Occipital lobe (tissue), 3 donors: ENCODE measurements at places on chromosomes 1 and 21. TPM values are rescaled to one million over a fixed set of nuclear protein-coding genes. Genes with fewer than 3 reads are reported as not detected.
A peak's percentile ranks its signal among the peaks of the same experiment; 100 is the strongest.

The TMEM200B gene
- total RNA-seq = 0.94 TPM

The EPS8L3 gene
- not detected for total RNA-seq

DNA sequence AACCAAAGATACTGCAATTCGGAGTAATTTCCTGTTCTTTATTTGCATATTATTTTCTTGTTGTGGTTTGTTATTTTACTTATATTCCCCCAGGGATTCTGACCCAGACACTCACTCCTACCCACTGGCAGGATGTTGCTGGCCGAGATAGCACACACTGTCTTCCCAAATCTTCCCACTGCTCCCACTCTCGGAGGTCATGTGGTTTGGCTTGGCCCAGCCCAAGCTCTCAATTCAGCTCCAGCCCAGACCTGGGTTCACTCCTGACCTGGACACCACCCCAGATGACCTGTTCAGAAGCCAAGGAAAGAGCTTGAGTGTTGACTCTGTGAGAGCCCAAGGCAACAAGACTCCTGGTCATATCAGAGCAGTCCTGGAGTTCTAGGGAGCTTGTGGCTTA lies 1.2 kb upstream of the FAM43B start:
- DNase-seq = no peak

- DNase-seq = no peak
Observed at GRCh38 chr1:234958066-234958705, 170.5 kb downstream of the TOMM20 start.

GRCh38 chr1:107843989-107844388 lies 121.0 kb downstream of the VAV3 start:
- no peak for DNase-seq

DNA sequence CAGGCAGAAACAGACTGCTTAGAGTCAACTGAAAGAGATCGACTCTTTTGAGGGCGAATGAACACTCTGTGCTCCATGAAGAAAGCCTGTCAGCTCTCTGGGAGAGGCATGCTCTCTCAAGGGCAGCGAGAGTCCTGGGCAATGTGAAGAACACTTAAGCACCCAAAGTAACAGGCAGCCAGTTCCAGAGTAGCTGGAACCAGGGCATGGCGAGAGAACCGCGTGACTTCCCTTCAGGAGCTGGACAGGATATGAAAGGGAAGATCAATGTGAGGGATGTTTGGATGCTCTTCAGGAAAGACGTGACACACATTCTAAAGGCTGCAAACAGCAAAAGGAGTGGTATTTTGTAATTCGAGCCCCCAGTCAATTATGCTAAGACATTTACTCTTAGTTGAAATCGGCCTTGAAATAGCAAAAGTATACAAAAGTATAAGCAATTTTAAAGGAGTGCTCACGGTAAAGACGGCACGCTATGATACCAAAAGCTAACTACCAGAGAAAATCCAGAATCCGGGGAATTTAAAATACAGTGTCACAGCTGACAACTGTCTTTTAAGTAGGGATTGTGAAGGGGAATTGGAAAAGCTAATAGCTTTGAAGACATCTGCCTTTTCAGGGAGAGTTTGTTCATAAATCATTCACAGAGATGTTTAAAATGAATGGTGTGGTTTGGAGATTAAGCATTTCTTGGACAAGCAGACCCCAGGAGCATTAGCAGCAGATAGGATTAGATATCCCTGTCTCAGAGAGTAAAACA lies 20.8 kb downstream of the ADAMTS5 start:
- no peak for DNase-seq

DNA sequence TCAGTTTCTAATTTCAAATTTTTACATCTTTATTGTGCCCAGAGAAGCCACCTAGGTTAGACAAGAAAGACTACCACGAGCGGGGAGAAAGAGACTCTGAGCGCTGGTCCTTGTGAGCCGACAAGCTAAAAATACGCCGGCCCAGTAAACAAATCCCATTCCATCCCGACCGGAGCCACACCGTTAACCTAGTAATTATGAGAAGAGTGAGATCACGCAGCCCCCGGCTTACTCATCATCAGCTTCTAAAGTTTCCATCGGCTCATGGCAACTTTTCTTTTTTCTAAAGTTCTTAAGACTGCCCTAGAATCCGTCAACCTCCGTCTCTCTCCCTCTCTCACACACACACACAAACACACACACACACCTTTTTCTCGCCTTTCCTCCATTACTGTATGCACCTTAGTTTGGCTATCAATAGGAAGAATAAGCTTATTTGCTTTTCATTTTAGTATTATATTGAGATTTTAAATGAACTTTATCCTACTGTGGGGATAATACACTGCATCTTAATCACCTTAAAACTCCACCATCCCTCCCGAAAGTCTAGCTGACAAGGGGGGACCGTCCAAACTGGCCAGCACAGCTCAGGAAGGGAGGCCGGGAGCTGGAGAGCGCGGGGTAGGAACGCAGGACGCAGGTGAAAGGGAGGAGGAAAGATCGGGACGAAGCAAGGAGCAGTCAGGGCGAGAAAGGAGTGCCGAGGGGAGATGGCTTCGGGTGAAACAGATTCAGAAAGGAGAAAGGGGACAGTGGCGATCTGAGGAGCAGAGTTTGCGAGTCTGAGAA lies 728 bp downstream of the OTUD7B start:
- peak; percentile 11 for DNase-seq

DNA sequence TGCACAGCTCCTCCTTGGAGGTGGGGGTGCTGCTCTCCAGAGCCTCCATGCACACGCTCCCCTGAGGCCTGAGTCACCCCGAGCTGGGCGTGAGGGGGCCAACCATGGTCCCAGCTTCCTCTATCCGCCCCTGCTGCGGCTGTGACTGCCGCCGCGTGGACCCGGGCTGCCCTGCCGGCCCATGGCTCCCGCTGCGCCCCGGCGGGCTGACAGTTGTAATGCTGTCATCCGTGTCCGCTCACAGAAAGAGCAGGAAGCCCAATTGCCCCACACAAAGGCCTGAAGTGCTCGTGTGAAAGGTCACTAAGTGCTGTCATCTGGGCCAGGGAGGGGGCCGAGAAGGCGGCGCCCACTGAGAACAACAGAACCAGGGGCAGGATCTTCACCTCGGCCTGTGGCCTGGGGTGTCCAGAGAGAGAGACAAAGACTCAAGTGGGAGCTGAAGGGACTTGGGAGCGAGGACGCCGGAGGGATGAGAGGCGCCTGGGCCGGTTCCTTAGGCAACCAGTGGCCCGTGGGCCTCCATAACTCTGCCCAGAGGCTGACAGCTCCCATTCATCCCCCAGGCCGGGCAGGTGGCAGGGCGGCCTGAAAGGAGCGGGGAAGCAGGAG lies 31.5 kb downstream of the OLIG1 start:
- DNase-seq = no peak

- no peak for DNase-seq
Observed at GRCh38 chr1:93853940-93854339, 25.1 kb downstream of the DNTTIP2 start.

DNA sequence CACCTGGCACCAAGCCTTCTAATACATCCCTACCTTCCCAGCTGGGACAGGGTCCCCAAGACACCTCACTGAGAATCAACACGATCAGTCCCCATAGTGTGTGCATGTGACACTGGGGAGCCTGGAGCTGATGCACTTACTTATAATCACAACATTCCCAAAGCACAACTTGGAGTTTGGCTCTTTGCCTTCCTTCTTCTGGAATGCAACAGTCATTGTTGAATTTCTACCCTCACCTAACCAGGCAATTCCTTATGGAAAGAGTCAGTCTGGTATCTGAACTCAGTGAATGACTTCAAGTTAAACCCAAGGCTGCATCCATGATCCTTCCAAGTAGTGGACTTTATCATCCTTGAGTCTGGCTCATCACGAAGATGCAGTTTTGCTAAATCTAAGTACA lies 86.1 kb downstream of the DSCAM start:
- no peak for DNase-seq
